GM23248 (cell line): ENCODE measurements at places on chromosomes 5 and 9. TPM values are rescaled to one million over a fixed set of nuclear protein-coding genes. Genes with fewer than 3 reads are reported as not detected.
A peak's percentile ranks its signal among the peaks of the same experiment; 100 is the strongest.

DNA sequence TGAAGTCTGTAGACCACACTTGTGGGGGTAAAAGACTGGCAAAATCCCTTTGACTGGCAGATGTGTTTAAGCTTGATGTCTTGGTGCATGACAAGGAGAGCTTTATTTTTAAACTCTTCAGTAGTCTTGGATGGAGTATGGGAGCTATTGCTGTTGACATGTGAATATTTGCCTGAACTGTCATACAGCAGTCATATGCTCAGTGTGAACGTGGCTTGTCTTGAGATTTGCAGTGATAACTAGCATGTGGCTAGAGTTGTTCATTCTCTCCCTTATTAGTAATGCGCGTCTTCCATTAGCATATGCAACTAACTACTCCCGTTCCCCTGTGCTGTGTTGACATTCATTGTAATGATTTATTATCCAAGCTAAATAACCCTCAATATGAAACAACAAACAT is 523.6 kb upstream of the WWC1 start:
- peak; percentile 71 for DNase-seq

GRCh38 chr5:127705120-127705892 is 2.1 kb downstream of the CCDC192 start:
- DNase-seq, result peak; percentile 95

Gene SLC36A3
- not detected in 2 replicates for total RNA-seq

GRCh38 chr9:130658893-130659698 is 5.3 kb upstream of the PRDM12 start:
- no peak for DNase-seq

- DNase-seq, result no peak
These were observed 56.7 kb upstream of the CLINT1 start for GRCh38 chr5:157915638-157916037.

DNA sequence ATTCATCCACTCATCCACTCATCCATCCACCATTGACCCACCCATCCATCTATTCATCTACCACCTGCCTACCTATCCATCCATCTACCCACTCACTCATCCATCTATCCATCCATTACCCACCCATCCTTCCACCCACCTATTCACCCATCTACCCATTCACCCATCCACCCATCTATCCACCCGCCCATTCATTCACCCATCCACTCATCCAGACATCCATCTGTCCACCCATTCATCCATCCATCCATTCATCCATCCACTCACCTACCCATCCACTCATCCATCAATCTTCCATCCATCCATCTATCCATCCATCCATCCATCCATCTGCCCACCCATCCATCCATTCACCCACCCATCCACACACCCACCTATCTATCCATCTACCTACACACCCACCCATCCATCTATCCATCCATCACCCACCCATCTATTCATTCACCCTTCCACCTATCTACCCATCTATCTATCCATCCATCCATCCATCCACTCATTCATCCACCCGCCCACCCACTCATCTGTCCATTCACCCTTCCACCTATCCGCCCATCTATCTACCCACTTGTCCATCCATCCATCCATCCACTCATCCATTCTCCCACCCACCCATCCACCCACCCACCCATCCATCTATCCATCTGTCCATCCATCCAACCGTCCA is 23.2 kb downstream of the PSAT1 start:
- no peak for DNase-seq

DNA sequence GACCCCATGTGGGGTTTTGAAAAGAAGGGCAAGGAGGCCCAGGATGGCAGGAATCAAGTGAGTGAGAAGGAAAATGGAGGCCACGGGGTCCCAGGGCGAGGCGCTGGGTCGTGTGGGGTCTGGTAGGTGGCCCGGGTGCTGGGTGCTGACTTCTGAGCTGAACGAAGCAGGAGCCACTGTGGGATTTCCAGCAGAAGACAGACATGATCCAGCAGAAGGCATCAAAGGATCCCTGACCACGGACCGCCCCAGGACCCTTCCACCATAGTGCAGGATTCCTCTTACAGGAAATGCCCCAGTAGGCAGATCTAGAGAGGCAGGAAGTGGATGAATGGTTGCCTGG is 106.7 kb downstream of the ADAMTS2 start:
- DNase-seq, result no peak

Gene FOXE1
- total RNA-seq, result not detected in 2 replicates

- DNase-seq, result peak; percentile 78
These were observed 104.1 kb downstream of the TSSK1B start for GRCh38 chr5:113330533-113331208.

GRCh38 chr5:130692770-130693169 is 472.3 kb downstream of the HINT1 start:
- DNase-seq, result no peak

GRCh38 chr9:12640016-12640587 is 53.1 kb upstream of the TYRP1 start:
- DNase-seq, result peak; percentile 71

DNA sequence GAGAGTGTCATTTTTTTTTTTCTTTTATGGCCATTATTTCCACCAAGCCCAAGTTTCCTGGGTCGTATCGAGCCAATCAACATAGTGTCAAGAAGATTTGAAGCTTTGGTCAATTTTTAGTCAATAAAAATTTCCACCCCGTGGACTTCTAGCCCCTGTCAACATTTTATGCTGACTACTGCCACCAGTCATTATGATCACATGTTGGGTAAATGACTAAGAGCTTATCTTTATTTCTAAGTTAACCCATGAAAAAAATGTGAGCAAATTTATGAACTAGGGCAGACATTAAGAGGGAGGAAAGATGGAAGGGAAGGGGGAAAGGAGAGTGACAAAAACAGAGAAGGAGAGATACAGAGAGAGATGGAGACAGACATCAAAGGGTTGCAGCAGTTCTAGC is 143.5 kb upstream of the ALDH1B1 start:
- DNase-seq, result no peak

GRCh38 chr9:113359385-113359784 is 10.0 kb downstream of the BSPRY start:
- DNase-seq, result no peak

Gene LRRC14B
- total RNA-seq, result not detected in 2 replicates

DNA sequence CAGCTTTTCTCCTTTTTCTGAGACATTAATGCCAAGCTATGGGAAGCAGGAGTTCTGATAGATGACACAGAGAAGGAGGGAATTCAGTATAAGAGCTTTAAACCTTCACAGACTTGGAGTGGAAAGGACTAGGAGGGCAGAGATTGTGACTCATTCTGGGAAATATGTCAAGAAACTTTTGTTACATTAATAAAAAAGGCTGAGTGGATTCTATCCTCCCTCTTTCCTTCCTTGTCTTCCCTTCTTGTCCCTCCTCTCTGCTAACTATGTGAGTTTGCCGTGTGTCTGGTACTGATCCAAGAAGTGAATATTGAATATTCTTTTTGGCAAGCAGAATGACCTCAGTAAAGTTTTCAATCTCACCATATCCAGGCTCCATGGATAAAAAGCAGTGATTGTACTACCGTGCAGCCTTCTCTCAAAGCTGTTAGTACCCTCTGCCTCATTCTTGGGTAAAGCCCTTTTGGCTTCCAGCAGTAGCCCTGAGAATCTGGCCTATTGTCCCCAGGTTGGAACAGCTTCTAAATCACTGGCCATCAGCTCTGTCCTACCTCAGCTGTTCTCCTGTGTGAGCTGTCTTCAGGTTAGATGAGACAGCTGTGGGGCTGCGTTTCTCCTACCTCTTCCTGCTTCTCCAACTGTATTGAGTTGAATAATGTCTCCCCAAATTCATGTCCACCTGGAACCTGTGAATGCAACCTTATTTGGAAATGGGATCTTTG is 73.9 kb downstream of the ATG10 start:
- peak; percentile 72 for DNase-seq

GRCh38 chr5:159449925-159450324 is 119.6 kb upstream of the IL12B start:
- peak; percentile 18 for DNase-seq

Gene SPATA31C1
- total RNA-seq, result not detected in 2 replicates

Gene IGFBPL1
- total RNA-seq, result 0.76 TPM in 1 of 2 replicates, not detected in the other

DNA sequence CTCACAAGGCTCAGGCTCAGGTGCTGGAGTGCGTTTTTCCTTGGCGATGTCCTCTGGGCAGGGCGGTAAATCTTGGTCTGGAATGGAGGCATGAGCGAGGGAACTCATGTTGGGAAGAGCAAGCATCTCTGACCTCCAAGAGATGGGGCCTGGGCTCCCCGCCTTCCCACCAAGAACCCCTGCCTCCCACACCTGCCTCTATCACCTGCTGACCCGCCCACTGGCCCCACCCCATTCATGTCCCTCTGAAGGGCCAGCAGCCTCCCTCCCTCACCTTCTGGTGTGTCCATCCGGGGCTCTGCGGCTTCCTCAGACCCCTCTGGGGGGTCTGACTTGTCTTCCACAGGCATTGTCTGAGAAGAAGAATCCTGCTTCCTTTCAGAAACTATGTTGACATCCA is 10.9 kb downstream of the CIZ1 start:
- DNase-seq, result no peak

- DNase-seq, result peak; percentile 16
These were observed 23.3 kb upstream of the KIF12 start for GRCh38 chr9:114122136-114123027.

- no peak for DNase-seq
These were observed 70.0 kb downstream of the GLDC start for GRCh38 chr9:6575324-6576034.

DNA sequence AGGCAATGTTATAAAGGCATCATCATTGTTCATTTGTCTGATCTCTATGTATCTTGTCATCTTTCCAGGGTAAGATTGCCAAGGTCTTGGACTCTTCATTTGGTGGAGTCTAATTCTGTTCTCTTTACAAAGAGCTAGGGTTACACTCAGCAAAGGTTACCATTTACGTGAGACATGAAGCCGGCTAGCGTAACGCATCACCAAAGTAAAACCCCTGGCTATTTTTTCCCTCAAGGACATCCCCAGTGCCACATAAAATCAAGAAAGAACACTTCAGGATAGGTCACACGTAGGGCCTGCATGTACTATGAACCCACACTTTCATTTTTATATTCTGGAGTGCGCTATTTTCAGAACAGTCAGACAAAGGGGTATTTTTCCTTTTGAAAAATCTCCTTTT is 20.0 kb upstream of the MYOT start:
- DNase-seq, result no peak

GRCh38 chr5:114726131-114726530 is 364.3 kb downstream of the KCNN2 start:
- no peak for DNase-seq
